ENCODE measurements at places on chromosomes 1 and 21. TPM values are rescaled to one million over a fixed set of nuclear protein-coding genes. Genes with fewer than 3 reads are reported as not detected.

DNA sequence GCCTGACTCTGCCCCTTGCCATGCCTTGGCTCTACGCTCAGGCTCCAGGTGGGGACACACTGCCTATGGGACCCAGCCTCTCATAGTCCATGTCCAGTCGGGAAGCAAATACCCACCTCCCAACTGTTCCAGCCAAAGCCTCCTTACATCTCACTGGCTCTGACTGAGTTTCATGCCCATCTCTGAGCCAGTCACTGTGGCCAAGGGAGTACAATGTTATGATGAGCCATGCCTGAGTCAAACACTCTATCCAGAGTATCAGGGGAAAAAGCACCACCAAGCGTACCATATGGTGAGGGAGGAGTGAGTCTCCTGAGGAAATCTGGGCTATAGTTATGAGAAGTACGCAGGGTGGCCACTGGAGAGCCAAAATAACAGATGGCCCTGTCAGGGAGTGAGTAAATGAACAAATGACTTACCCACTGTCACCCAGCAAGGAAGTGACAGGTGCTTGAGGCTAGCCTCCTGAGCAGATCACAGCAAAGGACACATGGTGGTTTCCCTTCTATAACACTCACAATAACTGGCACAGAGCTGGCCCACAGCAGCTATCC is 236.6 kb upstream of the GJB5 start:
- DNase-seq: no peak

The CYP4Z1 gene
- total RNA-seq: 0.86 TPM

GRCh38 chr1:101438359-101438758 is 201.5 kb downstream of the S1PR1 start:
- DNase-seq: no peak

The USH2A gene
- 2.7 TPM for total RNA-seq

The HMGN2 gene
- 132 TPM for total RNA-seq

DNA sequence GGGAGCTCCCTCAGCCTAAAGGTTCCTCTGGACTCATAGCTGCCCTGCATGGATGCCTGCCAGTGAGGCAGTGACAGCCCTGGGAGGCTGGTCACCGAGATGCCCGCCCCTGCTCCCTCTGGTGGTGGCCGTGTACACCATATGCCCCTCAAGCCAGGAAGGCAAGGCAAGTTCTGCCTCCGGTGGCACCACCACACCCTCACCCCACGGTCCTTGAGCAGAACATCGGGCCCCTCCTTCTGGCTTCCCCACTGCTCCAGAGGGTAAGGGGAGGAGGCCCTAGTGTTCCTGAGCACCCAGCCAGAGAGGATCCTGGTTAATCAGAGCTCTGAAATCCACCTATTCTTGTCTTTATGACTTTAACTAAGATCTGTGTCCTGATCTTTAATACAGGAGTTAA is 1.5 kb upstream of the S100A14 start:
- no peak for DNase-seq

DNA sequence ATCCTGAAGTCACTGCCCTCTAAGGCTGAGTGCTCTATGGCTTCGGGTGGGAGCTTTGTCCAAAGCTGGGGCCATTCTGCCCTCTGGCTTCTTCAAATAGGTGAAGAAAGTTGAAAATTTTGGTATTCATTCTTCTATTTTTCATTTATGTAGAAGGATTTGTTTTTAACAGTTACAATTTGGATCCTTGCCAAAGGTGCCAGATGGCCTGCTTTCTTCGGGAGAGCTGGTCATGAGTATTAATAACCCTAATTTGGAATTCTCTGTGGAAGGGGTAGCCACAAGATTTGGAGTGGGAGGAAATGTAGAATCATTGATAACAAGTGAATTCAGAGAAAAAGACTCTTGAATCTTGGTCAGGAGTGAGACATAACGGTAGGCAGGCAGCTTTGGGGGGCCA is 370.4 kb upstream of the ST6GALNAC5 start:
- DNase-seq: no peak

The ZFYVE9 gene
- 18.4 TPM for total RNA-seq

DNA sequence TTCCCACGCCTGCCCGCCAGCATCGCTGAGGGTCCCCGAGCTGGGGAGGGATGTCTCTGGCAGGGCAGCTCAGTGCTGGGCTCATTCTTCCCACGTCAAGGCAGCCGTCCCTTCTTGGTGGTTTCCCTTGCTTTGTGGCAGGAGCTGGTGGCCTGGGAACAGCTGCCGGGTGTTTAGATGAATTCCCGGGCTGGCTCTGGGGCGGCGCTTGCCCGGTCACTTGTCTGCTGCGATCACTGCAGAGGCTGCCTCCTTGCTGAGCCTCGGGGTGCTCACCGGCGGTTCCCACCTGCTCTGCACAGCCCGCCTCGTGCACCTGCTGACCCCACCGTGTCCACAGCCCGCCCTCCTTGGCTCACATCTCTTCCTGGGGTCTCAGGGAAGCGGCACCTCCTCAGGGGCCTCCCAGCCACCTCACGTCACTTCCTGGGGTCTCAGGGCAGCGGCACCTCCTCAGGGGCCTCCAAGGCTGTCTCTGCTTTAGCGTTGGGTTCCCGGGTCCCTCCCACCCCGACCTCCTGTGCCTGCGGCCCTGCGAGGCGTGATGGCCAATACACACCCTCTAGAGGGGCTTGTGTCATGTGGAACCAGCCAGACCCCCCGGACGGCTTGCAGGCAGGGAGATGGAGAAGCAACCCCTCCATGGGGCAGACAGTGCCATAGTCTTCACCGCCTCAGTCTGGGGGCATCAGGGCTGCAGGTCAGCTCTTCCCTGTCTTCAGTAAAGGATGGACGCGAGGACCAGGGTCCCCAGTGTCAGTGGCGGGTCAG is 13.5 kb downstream of the COL18A1 start:
- peak; percentile 36 for DNase-seq

- DNase-seq: no peak
Observed at GRCh38 chr1:162128693-162129356, 59.3 kb downstream of the NOS1AP start.

- no peak for DNase-seq
Observed at GRCh38 chr1:177928194-177928593, 41.7 kb downstream of the SEC16B start.

GRCh38 chr1:234969581-234970400 is 158.8 kb downstream of the TOMM20 start:
- peak; percentile 84 for DNase-seq

- DNase-seq: peak; percentile 98
Observed at GRCh38 chr1:62436039-62436465, 797 bp upstream of the USP1 start.

The LCE1A gene
- not detected for total RNA-seq

DNA sequence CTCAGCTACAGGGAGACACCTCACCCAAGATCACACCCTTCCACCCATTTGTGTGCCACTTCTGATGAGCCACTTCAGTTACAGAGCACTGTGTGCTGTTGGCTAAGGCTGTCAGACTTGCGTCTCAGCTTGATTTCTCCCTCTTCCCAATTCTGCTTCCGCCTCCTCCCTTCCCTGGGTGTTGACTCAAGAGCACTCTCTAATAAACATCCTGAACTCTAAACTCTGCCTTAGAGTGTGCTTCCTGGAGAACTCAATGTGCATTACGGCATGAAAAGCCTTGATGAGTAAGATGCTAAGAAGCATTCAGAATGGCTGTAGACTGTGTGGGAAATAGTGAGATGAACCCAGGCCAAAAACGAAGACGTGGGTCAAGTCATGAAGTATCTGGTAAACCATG is 54.9 kb upstream of the S1PR1 start:
- DNase-seq: no peak

DNA sequence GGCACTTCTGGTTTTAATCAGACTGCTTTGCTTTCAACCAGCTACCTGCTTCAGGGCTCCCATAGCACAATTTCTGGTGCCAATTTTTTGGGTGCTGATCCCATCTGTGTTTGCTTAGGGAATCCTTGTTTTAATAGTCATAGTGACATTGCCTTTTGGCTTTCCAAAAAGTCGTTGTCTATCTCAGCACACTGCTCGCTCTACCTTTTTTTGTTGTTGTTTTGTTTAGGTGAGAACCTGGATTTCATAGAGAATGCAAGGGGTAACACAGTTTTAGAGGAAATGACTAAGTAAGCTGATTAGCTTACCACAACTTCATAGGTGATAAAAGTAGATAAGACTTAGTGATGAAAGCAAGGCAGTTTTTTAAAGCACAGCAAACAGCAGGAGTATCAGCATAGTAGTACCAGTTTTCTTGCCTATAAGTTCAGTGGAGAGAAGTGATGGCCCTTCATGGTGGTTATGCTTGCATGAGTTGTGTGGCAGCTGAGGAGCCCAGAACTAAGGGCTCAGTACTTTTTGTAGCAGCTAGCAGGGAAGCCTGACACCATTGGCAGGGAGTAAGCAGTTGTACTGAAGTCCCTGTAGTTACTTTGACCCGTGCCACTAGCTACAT is 31.3 kb downstream of the NEK7 start:
- no peak for DNase-seq

DNA sequence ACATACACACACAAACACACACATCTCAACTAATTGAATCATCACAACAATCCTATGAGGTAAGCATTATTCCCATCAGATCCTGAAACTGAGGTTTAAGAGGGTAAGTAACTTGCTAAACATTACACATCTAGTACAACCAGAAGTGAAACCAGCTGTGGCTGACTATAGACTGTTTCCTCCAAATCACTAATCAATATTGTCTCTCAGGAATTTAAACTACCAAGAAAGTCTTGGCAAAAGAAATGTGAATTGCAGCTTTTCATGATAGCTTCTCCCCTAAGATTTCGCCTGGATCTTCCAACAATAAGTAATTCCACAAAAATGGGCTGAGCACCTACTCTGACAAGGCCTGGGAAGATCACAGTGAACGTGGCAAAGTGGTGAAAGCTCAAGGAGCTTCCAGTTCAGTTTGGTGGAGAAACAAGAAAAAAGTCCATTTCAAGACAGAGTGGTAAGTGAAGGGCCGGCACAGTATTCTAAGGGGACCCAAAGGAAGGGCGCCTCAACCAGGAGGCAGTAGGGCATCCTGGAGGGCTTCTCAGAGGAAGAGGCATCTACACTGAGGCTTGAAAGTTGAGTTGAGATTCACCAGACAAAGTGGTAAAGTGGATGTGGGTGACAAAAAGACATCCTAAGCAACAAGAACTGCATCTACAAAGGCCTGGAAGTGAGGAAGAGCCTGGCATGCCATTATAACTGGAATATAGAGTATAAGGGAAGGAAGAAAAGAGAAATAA is 22.1 kb downstream of the LRRC52 start:
- no peak for DNase-seq

The TCHH gene
- total RNA-seq: not detected

The CDK18 gene
- total RNA-seq: 172 TPM

- DNase-seq: no peak
Observed at GRCh38 chr1:156697481-156697880, 7.9 kb downstream of the CRABP2 start.

DNA sequence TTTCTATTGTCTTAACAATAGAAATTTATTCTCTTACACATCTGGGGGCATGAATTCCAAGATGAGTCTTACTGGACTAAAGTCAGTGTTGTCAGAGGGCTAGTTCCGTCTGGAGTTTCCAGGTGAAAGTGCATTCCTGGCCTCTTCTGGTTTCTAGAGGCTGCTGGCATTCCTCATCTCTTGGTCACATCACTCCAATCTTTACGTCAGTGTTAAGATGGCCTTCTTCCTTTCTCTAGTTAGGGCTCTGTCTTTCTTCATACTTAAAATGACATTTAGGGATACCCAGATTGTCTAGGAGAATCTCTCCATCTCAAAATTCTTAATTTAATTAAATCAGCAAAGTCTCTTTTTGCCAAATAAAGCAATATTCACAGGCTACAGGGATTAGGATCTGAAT is 13.3 kb upstream of the PDC start:
- DNase-seq: no peak

The EFCAB7 gene
- 8.9 TPM for total RNA-seq

DNA sequence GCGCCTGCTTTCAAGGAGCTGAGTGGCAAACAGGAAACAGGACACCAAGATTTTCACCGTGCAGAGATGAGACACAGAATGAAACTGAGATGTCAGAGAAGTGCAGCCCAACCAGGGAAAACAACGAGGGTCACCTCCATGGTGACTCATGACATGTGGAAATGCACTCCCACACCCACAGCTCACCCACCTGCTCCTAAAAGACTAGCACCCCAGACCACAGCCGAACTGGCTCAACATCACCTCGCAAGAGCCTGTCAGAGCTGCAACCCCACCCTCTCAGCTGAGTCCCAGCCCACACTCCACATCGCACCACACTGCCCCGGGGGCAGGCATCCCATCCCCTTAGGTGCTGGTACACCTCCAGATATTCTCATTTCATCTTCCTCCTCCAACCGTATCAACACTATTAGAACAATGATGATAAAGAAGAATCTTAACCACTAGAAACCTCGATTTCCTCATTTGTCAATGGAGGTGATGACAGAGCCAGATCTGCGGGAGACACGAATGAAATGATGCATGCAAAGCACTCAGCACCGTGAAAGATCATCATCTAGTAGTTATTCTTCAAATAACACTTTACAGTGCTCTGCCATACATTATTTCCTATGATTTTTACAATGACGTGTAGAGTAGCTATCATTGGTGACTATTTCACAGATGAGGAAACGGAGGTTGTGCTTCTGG is 103.2 kb downstream of the DMRTB1 start:
- DNase-seq: no peak

The LYPD8 gene
- total RNA-seq: not detected

GRCh38 chr1:15668089-15668754 is 15.9 kb upstream of the PLEKHM2 start:
- no peak for DNase-seq
